Kidney glomerular epithelial cell (primary cell): ENCODE measurements at places on chromosomes 2 and 18.

- DNase-seq: no peak
Observed at GRCh38 chr2:28161466-28161865, 231.2 kb upstream of the FOSL2 start.

- no peak for DNase-seq
Observed at GRCh38 chr2:29033656-29034055, 40.7 kb downstream of the PCARE start.

DNA sequence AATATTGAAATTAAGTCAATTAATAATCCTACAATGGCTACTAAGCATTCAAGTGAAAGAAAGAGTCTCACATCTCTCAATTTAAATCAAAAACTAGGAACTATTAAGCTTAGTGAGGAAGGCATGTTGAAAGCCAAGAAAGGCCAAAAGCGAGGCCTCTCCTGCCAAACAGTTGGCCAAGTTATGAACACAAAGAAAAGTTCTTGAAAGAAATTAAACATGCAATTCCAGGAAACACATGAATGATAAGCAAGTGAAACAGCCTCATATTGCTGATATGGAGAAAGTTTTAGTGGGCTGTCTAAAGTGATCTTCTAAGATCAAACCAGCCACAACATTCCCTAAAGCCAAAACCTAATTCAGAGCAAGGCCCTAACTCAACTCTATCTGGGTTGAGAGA, 11.8 kb downstream of the RDH14 start:
- DNase-seq: no peak

- DNase-seq: no peak
Observed at GRCh38 chr2:215866606-215867005, 146.7 kb downstream of the MREG start.

- DNase-seq: no peak
Observed at GRCh38 chr2:179195141-179195540, 69.5 kb downstream of the SESTD1 start.

- no peak for DNase-seq
Observed at GRCh38 chr2:98524168-98524567, 79.5 kb downstream of the INPP4A start.

GRCh38 chr18:36349552-36349951, 52.0 kb downstream of the FHOD3 start:
- peak; percentile 99 for DNase-seq

DNA sequence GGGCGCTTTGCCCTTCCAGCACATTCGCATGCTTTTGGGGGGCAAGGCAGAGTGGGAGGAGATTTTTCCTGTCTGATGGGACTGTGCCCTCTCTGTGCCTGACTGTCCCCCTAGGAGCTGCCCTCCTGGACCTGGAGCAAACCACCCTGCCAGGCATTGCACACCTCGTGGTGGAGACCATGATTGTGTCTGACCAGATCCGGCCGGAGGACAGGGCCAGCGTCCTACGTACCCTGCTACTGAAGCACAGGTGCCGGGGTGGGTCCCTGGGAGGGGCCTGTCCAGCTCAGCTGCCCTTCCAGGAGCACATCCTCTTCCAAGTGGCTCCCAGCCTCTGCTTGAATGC, 5.3 kb downstream of the SLC4A3 start:
- no peak for DNase-seq

DNA sequence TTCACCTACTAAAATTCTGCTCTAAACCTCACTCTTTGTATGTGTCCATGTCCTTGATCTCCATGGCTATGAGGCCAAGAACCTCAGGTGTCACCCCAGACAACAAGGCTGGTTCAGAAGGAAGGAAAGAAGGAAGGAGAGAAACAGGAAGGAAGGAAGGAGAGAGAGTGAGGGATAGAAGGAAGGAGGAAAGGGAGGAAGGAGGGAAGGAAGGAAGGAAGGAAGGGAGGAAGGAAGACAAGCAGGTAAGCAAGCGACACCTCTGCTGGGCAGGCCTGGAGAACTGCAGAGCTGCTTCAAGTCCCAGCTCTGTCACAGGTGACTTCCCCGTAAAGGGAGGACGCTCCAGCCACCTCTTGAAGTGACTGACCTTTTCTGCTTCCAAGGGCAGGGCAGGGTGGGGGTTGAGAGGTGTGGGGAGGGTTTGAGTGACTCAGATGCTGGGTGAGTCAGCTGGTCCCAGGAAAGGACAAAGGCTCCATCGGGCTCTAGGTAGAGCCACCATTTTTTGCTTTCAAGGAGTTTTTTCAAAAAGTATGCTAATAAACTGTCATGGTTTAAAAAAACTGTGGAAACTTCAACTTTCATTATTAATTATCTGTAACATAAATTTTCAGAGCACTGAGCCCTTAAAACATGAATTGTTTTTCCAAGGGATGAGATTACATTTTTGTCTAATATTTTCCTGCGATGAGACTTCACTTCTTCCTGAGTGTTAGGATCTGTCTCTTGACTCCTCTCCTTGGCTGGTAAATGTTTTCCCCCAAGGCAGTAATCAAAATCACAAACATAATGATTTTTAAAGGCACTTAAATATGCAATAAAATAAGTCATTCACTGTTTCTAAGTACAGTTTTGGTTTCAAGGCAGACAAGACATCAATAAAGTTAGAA, 90.1 kb upstream of the L3MBTL4 start:
- DNase-seq: no peak

- no peak for DNase-seq
Observed at GRCh38 chr2:77977471-77978063, 455.4 kb upstream of the LRRTM4 start.

- no peak for DNase-seq
Observed at GRCh38 chr18:79604205-79604912, 75.2 kb upstream of the CTDP1 start.

DNA sequence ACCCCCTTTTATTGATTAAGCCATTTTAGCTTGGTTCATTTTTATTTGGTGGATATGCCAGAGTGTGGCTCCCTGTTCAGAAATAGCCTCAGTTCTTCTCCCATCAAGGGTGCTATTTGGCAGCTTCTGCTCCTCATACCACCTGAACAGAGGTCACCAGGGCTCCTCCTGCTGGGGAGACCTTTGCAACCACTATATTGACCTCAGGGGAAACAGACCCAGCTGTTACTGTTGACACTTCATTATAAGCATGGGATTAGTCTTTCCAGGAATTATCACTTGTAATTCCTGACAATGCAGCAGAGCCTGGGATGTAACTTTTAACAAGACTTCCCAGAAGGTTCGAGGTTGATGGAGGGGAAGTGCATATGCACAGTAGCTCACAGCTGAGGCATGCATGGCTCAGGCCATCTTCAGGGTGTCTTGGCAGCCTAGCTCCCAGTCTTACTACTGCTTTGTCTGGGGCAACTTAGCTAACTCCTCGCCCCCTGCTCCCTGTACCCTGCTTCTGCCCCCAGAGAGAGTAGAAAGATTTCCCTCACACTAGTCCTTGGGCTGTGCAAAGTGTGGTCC, 239.4 kb upstream of the SPRED2 start:
- DNase-seq: no peak

DNA sequence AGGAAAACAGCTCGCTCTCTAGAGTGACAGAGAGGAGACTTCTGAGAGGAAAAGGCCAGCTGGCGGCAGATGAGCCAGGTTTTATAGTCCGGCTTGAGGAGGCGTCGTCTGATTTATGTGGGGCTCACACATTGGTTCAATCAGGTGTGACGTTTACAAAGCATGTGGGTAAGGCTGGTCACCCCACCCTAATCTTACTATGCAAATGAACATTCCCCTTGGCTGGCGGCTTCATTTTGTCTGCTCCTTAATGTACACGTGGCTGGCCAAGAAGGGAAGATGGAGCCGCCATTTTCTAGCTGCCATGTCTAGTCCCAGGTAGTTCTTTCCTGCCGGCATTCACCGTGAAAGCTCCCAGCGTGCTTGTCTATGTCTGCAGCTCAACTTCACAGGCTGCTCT, 299.1 kb upstream of the SPRED2 start:
- no peak for DNase-seq

DNA sequence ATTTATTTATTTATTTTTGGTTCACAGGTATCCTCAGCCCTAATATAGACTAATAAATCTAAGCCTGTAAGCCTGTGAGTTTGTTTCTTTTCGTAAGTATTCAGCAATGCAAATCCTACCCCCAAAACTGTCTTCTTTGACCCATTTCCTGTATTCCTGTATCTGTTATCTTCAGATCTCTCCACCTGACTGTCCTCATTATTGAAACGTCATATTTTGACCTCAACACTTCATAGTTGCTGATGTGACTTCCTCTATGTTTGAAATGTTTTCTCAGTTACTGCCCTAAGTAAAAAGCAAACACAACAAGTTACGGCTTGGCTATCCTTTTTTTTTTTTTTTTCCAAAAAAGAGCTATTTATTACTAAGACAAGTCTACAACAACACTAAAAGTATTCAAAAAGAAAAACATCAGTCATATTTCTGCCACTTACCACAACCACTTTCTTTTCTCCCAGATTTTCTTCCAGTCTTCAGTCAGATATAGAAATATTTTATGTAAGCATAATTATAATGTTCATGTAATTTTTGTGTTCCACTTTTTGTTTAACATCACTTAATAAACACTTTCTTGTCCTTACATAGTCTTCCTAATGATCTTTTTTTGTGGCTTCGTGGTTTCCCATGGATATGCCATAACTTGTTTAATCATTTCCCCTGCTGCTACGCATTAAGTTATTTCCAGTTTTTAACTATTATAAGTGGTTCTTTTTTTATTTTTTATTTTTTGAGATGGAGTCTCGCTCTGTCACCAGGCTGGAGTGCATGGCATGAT, 45.0 kb upstream of the EML4 start:
- DNase-seq: no peak

GRCh38 chr2:58664523-58665151, 423.5 kb upstream of the FANCL start:
- DNase-seq: no peak

DNA sequence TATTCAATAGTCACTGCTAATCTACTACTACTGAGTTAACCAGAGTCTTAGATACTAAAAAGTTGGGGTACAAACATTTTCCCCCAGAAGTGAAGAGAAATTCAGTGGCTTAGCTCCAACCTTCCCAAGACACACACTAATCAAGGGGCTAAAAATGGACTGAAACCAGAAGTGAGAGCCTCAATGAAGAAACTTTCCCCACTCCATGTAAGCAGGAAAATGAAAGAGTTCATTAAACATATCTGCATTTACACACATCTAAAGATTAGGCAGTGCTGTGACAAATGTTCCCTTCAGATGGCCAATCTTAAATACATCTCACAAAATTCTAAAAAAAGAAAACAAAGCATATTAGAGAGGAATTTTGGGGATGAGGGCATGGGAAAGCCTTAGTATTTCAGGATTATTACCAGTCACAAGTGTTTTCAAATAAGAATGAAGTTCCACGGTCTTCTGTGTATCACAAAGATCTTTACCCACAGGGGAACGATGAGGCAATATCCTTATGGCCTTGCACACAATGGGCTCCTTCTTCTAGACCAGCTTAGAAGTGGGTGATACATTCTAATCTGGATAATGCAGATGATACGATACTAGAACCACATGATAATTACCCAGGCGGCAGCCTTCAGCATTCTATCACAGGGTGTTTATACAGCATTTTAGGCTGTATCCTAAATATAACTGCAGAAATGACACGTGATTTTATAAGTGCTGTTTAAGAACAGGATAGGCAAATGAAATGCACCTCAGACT, 17.1 kb downstream of the ANKRD44 start:
- DNase-seq: no peak

DNA sequence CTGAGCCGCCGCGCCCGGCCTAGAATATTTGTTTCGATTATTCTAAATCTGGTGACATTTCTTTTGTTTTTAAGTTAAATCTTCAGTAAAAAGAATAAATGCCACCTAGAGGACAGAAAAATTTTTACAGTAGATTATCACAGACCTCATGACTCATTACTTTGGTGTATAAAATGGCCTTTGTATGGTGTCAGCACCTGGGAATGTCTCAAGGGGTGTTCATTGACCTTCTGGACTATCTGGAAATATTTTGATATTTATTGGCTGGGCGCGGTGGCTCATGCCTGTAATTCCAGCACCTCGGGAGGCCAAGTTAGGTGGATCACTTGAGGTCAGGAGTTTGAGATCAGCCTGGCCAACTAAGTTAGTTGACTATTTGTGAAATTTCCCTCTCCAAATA, 30.3 kb upstream of the SLC30A6 start:
- DNase-seq: peak; percentile 77

DNA sequence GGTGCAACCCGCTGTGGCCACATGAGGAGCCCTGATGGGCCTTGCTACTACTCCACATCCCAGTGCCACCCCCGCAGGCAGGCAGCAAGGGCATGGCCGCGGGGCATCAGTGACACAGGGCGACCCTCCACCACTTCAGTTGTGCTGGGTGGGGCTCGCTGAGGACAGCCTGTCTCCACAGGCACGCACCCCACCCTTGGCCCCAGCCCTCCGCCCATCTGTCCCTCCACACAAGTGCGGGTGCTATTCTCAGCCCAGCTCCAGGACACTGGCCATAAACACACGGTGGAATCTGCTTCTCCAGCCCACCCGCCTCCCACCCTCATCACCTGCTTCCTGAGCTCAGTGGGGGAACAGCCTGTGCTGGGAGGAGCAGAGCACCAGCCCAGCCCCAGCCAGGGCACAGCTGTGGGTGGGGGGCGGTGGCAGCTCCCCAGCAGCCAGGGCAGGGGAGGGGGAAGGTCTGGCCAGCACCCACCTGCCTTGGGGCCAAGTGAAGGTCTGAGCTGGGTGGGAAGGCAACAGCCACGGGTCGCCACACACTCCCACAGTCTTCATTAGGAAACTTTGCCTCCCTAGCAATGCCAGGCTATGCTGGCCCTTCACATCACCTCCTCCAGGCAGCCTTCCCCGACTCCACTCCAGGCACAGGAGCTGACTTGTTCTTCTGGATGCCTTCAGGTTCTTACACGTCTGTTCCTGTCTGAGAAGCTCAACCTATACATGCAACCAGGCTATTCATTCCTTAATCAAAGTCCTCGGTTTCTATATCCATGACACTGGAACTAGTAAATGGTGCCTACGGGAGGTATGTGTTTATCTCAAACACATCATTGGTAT, 16.5 kb downstream of the BIN1 start:
- no peak for DNase-seq

- DNase-seq: no peak
Observed at GRCh38 chr2:42064417-42064942, 16.7 kb downstream of the PKDCC start.

- DNase-seq: no peak
Observed at GRCh38 chr18:32812342-32812741, 39.5 kb upstream of the KLHL14 start.

DNA sequence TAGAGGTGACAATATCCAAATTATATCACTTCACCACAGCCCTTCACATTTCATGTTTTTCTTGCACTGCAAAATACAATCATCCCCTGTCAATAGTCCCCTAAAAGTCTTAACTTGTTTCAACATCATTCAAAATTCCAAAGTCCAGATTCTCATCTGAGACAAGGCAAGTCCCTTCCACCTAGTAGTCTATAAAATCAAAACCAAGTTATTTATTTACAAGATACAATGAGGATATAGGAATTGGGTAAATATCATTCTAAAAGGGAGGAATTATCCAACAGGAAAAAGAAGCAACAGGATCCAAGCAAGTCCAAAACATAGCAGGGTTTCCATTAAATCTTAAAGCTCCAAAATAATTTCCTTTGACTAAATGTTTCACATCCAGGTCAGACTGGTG, 1076.1 kb upstream of the TMEFF2 start:
- DNase-seq: no peak

GRCh38 chr2:54899576-54900200, 150.6 kb downstream of the RTN4 start:
- DNase-seq: peak; percentile 41

GRCh38 chr2:219448776-219449341, 14.2 kb downstream of the SPEG start:
- no peak for DNase-seq
